ENCODE measurements at places on chromosomes 1 and 21. TPM values are rescaled to one million over a fixed set of nuclear protein-coding genes. Genes with fewer than 3 reads are reported as not detected.

GRCh38 chr21:45532826-45533360 lies 9.3 kb downstream of the SLC19A1 start:
- DNase-seq, result no peak

GRCh38 chr21:15199414-15200383 lies 134.9 kb upstream of the NRIP1 start:
- DNase-seq, result no peak

- no peak for DNase-seq
Measured at GRCh38 chr1:240691909-240692705, 80.2 kb upstream of the GREM2 start.

GRCh38 chr21:43031121-43031619 lies 44.5 kb downstream of the CBS start:
- no peak for DNase-seq

- DNase-seq, result no peak
Measured at GRCh38 chr1:4512636-4513035, 141.8 kb upstream of the AJAP1 start.

GRCh38 chr1:51621841-51622454 lies 5.1 kb downstream of the OSBPL9 start:
- no peak for DNase-seq

- no peak for DNase-seq
Measured at GRCh38 chr1:240582953-240583352, 29.0 kb downstream of the GREM2 start.

DNA sequence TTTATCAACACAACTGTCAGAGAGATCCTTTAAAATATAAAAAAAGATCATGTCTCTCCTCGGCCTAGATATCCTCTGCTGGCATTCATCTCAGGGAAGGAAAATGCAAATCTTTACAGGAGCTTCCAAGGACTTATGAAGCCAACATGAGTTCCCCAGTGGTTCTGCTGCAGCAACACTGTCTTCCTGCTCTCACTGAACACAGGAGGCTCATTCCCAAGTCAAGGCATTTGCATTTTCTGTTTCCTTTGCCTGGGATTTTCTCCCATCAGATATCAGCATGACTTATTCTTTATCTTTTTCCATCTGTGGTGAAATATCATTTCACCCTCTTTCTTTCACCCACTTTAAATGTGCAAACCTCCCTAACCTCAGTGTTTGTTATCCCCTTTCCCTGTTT lies 513.8 kb upstream of the ZP4 start:
- DNase-seq, result no peak

- DNase-seq, result no peak
Measured at GRCh38 chr1:79079770-79080169, 73.2 kb upstream of the ADGRL4 start.

DNA sequence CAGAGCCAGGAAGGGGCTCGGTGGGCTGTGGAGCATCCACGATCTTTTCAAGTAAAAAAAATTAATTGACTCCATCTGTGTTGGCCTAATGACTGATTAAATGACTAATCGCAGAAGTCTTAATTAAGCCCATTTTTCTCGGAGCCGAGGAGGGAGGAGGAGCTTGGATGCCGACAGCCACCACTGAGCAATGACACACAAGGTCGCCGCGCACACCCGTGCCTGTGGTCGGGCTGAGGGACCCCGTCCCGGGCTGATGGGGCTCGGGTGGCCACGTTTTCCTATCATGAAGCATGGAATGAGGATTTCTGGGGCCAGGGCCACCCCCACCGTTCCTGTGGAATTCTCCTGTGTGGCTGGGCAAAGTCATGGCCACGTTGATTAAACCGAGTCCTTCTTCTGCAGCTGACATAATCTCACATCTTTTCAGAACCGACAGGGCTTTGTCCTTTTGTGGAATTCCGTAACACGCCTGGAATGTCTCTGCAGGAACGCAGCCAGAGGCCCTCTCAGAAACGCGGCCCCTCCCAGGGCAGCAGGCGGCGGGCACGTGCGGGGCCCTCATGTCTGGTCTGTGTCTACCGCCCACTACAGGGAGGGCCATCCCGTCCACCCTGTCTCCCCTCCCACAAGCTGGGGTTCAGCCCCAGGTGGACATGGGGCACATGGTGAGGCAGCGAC lies 60.7 kb downstream of the MORN1 start:
- no peak for DNase-seq

DNA sequence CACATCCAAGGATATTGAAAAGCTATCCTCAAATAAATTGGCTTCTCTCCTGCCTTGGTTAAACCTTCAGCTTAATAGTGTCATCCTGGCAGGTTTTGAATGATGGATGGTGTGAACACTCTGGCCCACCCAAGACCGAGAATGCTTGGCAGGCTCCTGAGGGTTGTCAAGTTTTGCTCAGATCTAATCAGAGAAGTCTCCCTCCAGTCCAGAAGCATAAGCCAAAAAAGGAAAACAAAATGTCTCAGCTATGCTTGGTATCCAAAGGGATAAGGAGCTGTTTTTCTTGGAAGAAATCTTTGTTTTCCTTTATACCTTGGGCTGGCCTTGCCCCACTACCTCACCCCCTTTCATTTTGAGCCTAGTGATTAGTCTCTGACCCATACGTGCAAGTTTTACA lies 172.7 kb downstream of the CRB1 start:
- DNase-seq, result no peak

DNA sequence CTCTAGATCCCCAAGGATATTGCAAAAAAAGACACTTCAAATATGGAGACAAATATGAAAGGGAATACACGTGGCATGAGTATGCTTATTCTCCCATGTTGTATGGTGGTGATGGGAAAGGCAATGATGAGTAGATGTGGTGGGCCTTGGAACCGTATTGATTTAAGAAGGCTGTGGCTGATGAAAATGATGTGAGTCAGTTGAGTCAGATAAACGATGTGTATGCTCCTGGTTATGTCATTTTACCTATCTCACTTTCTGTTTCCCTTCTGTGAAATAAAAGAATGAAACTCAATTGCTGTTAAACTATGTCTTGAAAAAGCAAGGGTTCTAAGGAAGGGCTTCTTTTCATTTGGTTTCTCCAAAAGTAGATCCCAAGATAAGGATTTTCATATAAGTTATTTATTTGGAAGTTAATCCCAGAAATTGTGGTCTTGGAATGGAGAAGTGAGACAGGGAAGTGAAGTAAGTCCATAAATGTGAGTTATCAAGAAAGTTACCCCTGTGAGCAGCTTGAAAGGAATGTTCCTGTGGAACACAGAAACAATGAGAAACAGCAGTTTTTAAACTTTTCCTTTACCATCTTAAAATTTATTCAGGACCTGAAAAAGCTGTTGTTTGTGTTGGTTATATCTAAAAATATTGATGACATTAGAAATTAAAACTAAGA lies 292.0 kb downstream of the DUSP10 start:
- DNase-seq, result no peak

DNA sequence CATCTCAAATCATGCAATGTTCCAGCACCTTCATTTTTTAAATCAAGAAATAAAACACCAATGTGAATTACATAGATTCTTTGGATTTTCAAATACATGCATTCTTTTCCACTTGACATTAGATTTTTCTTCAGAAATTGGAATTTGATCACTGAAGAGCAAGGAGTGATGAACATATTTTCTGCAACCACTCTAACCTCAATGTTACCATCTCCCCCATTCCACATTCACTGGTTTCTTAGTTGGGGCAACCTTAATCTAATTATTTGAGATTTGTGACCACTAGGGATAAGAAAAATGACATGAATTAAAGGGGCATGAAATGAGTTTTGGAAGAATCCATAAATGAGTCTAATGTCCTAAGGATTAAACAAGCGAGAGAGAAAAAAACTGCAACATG lies 168.7 kb upstream of the NR5A2 start:
- DNase-seq, result no peak

DNA sequence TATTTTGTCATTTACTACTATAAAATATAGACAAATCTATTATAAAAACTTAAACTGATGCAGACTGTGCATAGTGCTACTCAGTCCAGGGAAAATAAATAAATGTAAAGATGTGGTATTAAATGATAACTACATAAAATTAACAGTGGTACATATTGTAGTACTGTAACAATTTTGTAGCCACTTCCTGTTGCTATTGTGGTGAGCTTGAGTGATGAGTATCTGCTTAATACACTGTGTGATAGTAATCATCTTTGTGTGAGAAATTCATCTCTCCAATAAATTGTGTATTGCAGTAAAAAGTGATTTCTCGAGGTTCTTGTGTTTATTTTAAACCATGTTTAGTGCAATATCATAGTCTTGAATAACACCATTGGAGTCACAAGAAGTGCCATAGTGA lies 353.4 kb upstream of the ZRANB2 start:
- DNase-seq, result no peak

DNA sequence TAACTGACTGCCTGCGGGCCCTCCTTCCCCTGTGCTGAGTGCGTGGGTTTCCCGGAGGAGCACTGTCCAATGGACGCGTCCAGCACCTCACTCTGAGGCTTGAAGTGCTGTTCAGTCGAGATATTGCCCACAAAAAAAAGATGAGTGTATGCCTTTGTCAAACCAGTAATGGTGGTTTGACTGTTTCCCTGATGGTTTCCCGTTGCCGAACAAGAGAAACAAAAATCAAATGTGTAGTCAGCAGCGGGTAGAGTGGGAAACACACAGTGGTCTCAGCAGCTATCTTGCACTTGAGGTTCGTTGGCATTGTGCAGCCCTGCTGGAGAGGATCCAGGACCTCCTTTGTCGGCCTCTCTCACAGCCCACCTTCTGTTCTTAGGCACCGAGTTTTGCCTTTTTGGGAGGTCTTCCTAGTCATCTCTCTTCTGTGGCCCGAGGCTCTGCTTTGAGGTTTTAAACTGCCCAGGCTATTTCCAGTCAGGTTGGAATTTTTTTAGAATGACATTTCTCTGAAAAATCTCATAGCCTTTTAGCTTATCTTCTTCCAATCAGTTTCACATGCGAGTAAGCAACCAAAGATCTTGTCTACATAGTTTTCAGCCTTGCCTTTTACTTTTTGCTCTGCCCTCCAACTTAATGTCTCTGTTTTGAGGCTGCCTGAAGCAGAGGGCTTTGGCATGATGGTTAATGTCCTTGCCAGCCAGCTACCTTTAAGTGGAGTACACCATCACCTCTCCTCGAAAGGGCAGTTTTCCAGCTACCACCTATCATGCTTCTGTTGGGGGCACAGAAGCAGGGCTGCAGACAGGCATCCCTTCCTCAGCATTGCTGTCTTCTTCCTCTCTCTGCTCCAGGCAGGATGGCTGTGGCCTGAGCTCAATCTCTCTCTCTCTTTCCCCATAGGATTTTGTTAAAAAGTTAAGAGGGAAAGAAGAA lies 132.3 kb downstream of the URB2 start:
- peak; percentile 48 for DNase-seq

- no peak for DNase-seq
Measured at GRCh38 chr1:37404711-37405110, 69.7 kb upstream of the ZC3H12A start.

DNA sequence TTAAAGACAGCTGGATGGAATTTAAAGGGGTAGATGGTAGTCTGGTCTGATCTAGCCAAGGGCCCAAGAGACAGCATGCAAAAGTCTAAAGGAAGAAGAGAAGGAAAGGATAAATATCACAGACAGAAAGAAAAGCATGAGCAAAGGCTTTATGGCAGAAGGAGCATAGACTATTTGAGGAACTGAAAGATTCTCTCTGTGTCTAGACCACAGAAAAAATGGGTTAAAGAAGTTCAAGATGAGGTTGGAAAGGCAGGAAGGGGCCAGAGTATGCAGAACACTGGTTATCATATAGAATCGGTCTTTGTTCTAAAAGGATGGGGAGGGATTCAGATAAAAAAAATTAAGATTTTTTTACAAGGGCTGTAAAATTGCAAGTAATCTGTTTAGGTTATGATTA lies 136.8 kb upstream of the SGIP1 start:
- DNase-seq, result no peak

GRCh38 chr1:171754353-171754705 lies 12.5 kb upstream of the VAMP4 start:
- no peak for DNase-seq

DNA sequence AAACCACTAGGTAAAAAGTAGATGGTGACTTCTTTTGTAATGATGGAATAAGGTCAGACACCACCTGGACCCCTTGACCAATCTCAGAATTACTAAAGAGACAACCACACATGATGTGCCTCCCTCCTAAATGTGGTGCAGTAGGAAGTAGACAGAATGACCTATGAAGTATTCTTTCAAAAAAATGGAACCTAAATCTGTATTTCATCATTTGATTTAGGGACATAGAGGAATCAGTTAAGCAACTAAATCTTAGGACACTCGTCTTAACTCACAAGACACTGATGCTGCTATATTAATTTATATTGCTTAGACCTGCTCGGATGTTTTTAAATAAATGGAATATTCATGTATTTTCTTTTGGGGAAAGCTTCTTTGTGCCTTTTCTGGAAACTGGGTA lies 80.9 kb upstream of the IRF2BP2 start:
- no peak for DNase-seq

DNA sequence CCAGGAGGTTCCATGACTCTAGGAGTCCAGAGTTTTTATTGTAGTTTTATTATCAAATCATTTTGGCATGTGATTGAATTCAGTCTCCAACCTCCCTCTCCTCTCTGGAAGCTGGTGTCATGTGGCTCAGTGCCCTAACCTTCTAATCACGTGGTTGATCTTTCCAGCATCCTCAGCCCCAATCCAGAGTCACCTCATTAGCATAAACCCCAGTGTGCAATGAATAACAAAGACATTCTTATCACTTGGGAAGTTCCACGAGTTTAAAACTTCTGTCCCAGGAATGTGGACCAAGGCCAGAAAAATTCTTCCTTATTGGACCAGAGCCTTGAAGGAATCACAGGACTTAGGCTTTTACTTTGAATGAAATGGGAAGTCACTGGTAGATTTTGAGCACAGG lies 52.2 kb downstream of the KIRREL1 start:
- DNase-seq, result no peak

GRCh38 chr1:2174348-2175054 lies 20.1 kb downstream of the FAAP20 start:
- no peak for DNase-seq

- DNase-seq, result no peak
Measured at GRCh38 chr1:162725301-162725837, 65.1 kb upstream of the HSD17B7 start.

- no peak for DNase-seq
Measured at GRCh38 chr1:90919900-90920299, 101.9 kb downstream of the ZNF644 start.

GRCh38 chr1:39826583-39826982 lies 37.9 kb upstream of the BMP8B start:
- DNase-seq, result no peak

GRCh38 chr1:203325026-203325417 lies 19.7 kb downstream of the BTG2 start:
- peak; percentile 88 for DNase-seq

- no peak for DNase-seq
Measured at GRCh38 chr1:42420911-42421585, 34.8 kb downstream of the ZMYND12 start.

GRCh38 chr1:30527511-30528140 lies 195.8 kb downstream of the MATN1 start:
- DNase-seq, result no peak

GRCh38 chr1:32197074-32197473 lies 3.3 kb upstream of the CCDC28B start:
- DNase-seq, result no peak

SV2A gene
- total RNA-seq, result 15.8 TPM

STYXL2 gene
- not detected for total RNA-seq

PDC gene
- total RNA-seq, result not detected

HCRTR1 gene
- total RNA-seq, result not detected

LAMTOR2 gene
- total RNA-seq, result 59.3 TPM

AXDND1 gene
- total RNA-seq, result not detected

TDRD5 gene
- total RNA-seq, result not detected

PADI4 gene
- 0.41 TPM for total RNA-seq

C1QA gene
- total RNA-seq, result not detected

FCRL2 gene
- not detected for total RNA-seq

KRTAP19-1 gene
- not detected for total RNA-seq

PRRX1 gene
- total RNA-seq, result not detected

HTR6 gene
- total RNA-seq, result not detected

DRAM2 gene
- total RNA-seq, result 29.6 TPM

FOXD2 gene
- 0.23 TPM for total RNA-seq

C1orf141 gene
- total RNA-seq, result not detected

LCE3C gene
- not detected for total RNA-seq
